ENCODE measurements at places on chromosomes 5 and 9.

DNA sequence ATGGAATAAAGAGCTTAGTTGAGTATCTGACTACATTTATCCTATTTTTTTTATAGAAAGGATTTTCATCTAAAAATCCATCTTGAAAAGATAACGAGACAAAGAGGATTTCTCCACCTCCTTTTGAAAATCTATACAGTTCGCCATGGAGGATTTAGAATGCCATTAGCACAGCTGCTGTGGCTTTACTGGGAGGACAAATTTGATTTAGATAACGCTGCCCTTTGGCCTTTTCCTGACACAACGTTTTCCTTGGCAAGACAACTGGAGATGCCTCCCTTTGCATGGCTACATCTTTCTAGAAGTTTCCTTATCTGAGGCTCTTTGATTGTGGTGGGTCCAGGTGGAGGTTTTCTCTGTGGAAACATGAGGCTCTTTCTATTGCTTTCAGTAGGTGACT, 146.7 kb upstream of the KLF9 start:
- DNase-seq: no peak

- DNase-seq: no peak
Measured at GRCh38 chr5:143011585-143011984, 241.4 kb downstream of the ARHGAP26 start.

DNA sequence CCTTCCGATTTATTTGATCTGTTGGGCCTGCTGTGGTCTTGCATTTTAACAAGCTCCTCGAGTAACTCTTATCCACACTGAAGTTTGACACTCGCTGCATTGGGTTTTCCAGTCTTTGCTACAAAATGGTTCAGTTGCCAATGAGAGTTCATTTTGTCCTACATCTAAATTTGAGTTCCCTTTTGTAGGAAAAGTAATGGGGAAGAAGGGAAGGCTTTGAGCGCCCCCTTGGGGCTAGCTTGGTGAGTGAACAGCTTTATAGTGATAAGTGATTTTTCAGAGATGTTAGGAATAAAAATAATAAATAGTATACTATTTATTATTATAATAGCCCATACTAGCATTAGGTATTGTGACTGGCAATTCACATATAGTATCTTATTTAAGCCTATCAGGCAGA, 89.9 kb upstream of the GNAQ start:
- peak; percentile 43 for DNase-seq

- DNase-seq: no peak
Measured at GRCh38 chr9:116940614-116941215, 253.6 kb downstream of the TRIM32 start.

DNA sequence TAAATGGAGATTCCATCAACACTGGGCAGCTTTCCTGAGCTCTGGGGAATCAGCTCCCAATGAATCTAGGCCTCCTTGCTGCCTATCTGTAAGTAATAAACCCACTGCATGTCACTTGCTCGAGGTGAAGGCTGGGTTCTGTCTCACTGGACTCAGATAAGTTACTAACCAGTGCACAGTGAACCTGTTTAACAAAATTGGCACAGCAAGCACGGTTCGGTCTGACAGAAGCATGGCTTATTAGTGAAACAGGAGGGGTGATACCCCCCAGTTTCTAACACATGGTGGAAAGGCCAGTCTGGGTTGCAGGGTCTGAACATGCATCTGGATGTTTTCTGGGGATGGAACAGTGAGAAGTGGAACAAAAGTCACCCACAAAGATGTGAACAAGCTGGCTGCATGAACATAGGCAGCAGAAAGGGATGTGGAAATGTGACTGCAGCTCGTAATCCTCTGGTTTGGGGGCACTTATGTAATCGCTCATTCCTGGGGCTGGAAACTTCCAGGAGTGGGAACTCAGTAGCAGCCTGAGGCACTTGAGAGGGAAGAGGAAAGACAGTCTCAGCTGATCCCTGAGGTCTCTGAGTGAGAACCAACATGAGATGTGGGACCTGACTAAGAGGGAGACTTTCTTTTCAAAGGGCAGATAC, 37.7 kb downstream of the UGT3A2 start:
- no peak for DNase-seq

GRCh38 chr9:22170556-22170955, 161.5 kb upstream of the CDKN2B start:
- no peak for DNase-seq

DNA sequence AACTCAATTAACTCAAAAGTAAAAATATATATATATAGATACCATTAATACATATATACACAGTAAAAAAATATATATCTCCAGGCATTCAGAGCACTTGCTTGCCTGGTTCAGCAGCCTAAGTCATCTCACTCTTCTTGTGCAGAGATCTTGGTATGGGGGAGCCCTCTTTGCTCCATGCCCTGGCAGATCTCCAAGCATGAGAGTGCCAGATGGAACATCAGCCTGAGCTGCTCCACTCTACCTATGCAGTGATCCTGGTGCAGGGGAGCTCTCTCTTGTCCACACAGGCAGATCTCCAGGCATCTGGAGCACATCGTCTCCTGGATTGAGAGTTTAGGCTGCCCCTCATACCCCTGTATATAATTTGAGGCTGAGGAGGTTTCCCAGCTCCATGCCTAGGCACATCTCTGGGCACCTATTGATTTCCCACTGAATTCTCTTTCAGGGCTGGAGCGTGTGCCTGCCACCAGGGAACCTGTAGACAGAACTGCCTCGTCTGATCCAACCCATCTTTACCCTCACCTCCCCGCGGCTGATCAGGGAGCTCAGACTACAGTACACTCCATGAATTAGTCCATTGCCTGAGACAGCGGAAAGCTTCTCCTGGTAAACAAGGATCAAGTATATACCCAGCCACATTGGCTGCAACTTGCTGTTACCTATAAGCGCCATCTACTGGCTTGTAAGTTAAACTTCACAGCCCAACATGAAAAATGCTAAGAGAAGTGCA, 342.4 kb upstream of the GRIA1 start:
- DNase-seq: peak; percentile 63

GRCh38 chr9:68975365-68976043, 38.4 kb downstream of the PRKACG start:
- DNase-seq: no peak

DNA sequence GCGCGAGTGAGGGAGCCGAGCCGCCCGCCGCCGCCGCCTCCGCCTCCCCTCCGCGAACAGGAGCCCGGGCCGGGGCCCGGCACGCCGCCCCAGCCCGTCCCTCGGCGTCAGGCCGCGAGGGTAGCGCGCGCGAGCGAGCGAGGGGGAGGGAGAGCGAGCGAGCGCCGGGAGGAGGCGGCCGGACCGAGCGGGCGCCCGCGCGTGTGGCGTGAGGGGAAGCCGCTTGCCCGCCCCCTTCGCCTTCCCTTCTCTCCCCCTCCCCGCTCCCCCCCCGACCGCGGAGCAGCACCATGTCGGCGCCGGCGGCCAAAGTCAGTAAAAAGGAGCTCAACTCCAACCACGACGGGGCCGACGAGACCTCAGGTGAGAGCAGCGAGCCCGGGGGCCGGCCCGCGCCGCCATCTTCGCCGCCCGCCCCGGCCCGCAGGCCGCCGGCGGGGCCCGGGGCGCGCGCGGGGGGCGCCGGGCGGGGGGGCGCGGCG, 312 bp downstream of the SET start:
- peak; percentile 55 for DNase-seq

DNA sequence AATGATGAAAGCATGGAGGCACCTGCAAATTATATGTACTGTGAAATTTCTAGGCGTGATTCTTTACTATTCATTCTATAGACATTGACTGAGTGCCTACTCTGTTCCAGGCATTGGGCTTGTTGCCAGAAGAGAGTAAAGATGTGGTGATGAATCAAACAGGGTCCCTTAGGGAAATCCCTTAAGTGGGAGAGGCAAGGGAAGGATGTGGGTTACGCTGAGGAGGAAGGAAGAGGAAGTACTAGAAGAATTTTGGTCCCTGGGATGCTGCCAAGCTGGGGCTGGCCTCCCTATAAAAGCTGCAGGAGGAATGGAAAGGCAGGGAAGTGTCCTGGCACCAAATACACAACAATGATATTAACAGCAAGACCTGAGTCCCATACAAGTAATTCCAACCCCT, 76.7 kb upstream of the SPOCK1 start:
- DNase-seq: peak; percentile 56

DNA sequence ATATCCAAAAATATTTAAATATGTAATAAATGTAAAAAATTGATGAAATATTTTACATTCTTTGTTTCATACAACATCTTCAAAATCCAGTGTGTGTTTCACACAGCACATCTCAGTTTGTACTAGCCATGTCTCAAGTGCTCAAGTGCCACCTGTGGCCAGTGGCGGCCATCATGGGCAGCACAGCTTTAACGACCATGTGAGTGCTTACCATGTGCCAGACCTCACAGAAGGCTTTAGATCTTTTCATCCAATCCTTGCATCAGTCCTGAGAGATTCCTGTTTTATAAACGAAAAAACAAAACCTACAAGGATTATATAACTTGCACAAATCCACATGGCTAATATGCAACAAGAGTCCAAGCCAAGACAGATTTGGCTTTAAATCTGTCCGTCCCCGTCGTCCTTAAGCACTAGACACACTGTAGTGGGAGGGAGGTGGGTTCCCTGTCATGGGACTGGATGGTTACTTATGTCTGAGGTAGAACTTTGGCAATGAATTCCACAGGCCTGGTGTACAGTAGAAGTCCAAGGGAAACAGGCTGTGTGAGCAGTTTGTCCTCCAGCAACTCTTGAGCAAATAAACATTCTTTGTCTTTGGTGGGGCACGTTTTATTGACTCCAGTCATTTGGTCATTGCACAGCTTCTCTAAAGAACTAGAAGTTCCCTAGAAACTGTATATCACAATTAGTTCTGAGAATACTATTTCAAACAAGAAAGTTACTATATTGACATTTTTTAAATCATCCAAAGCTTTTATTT, 25.0 kb upstream of the F2R start:
- DNase-seq: no peak

GRCh38 chr5:32531885-32532520, 53.4 kb upstream of the SUB1 start:
- DNase-seq: no peak

DNA sequence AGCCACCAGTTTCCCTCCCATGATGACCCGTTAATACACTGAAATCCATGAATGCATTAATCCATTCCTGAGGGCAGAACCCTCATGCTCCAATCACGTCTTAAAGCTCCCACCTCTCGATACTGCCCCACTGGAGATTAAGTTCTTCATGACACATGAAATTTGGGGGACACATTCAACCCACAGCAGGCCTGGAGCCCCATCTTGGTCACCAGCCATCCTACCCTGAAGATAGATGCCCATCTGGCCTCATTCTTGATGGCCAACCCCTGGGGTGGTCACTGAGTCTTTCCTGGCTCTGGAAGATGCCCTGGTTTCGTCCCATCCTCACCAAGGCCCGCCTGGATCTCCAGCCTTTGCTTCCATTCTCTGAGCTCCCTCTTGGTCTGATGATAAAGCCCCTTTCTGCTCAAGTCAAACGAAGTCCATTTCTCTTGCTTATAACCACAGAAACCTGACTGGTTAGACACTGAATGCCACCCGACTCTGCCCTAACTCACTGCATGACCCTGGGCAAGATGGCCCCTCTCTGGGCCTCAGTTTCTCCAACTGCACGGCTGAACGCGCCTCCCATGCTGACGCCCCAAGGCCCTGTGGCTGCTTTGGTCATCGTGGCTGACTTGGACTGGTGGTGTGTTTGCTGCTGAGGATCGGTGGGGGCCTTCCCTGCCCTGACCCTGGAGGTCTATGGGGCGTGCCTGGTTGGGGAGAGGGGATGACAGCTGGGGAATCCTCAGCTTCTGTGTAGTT, 138.4 kb upstream of the IER5L start:
- DNase-seq: no peak

DNA sequence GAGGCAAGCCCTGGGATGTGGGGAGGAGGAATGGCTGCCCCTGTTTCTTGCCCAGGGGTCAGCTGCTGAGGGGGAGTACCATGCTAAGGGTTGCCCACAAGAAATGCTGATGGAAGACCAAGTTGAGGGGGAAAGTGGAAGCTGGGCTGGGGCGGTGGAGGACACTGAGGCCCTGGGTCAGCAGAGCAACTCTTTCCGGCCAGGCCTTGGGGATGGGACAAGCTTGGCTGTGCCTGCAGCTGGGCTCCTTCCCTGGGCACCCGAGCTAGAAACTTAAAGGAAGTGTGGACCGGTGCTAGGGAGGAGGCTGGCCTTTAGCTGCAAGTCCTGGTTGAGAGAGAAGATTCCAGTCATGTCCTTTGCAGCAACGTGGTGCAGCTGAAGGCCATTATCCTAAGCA, 22.7 kb downstream of the CSF1R start:
- no peak for DNase-seq

DNA sequence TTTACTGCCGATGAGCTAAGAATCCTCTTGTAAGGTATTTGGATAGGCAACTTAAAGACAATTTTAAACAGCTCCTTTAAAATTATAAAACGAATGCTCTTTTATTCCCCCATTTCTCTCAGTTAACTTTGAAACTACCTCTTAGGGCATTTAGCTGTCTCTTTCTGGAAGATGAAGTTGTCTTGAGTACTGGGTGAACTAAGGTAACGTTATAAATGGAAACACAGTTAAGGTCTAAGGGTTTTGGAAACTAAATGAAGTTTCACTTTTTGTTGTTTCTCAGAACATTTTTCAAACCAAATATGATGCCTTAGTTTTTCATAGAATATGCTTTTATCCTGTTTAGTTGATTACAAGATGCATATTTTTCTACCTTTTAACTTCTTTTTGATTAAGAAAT, 6.8 kb downstream of the UBE2R2 start:
- no peak for DNase-seq

DNA sequence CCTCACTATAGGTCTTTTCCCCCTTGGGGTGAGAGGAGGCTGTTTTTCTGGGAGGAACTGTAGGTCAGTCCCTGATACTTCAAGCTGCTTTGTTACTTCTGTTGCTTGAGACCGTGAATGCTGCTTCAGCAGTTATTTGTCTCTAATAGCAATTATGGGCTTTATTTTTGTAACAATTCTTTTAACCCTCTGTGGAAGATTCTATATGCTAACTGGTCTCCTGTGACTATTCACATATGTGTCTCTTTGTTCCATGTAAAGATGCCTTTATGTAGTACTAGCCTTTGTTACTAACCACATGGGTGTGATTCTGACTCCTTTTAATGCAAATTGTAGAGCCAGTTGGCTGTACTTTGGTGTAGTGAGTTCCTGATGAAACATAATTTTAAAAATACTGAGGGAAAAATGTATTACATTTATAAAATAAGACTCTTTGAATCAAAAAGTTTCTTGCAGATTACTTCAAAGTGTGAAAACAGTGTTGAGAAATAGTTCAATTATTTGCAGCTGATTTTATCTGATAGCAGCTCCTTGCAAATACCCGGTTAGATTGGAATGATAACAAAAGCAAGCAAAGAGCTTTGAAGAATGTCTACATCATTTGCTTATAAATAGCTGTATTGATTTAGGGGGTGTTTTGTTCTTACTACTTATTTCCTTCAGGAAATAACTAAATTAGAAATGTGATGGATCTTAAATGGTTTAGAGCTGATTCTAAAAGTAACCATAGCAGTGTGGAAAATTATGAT, 46.6 kb downstream of the ANGPTL2 start:
- DNase-seq: no peak

DNA sequence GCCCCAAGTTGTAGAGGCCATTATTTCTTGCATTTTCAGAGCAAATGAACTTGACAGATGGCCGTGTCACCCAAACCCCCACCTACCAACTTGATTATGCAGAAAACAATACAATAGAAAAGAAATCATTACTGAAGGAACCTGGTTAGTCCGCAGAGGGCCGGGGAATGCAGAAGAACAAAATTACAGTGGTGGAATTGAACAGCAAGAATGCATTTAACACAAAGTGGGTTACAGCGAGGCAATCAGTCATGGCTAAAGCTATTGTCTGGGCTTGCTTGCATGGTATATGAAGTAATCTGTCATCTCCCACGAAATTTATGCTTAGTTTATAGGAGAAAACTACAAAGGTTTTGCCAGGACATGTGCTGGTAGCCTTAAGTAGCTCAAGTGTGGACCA, 238.3 kb upstream of the IRX1 start:
- no peak for DNase-seq

GRCh38 chr5:109743041-109743531, 53.4 kb downstream of the MAN2A1 start:
- DNase-seq: no peak

All from RWPE1 (cell line).